ENCODE measurements at places on chromosomes 7 and 10.

DNA sequence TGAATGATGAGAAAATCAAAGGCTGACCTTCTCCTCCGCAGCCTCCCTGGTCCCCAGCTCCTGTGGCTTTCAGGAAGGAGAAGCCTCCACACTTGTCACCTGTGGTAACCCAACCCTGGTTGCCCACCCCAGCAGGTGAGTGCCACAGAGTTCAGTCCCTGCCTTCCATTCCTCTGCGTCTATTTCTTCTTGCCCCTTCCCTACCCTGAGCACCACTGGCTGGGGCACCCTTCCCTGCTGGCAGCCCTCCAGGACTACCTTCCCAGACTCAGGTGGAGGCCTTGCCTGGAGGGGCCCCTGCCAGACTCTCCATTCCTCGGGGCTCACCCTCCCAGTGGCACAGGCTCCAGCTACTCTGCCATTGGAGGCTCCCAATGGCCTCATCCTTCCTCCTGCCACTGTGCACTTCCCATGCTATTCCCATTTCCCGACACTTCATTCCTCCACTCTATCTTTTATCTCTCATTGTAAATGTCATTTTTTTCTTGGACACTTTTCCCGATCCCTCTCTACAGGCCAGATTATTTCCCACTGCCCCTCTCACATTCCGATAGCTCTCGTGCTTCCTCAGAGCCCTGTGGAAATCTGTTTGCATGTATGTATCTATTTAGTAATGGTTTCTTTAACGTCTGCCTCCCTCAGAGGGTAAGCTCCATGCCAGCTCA lies 90.6 kb upstream of the PCBD1 start:
- no peak for DNase-seq

DNA sequence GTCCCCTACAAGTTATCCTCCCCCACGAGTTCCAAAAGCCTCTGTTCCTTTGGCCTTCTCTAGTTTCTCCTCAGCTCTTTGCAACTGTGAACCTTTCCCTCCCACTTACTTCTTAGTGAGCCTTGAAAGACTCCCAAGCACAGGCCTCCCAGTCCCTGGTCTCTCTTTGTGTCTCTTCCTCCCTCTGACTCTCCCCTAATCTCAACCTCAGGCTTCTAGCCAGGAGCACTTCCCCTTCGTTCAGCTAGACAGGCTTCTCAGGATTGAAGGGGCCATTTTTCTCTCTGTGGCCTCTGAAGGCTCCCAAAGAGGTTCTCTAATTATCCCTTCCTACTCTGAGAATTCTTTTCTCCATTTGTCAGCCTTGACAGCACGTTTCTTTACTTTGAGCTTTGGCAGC lies 50.2 kb upstream of the PHYHIPL start:
- DNase-seq, result no peak

- no peak for DNase-seq
Observed at GRCh38 chr10:124959564-124959963, 17.6 kb downstream of the ZRANB1 start.

DNA sequence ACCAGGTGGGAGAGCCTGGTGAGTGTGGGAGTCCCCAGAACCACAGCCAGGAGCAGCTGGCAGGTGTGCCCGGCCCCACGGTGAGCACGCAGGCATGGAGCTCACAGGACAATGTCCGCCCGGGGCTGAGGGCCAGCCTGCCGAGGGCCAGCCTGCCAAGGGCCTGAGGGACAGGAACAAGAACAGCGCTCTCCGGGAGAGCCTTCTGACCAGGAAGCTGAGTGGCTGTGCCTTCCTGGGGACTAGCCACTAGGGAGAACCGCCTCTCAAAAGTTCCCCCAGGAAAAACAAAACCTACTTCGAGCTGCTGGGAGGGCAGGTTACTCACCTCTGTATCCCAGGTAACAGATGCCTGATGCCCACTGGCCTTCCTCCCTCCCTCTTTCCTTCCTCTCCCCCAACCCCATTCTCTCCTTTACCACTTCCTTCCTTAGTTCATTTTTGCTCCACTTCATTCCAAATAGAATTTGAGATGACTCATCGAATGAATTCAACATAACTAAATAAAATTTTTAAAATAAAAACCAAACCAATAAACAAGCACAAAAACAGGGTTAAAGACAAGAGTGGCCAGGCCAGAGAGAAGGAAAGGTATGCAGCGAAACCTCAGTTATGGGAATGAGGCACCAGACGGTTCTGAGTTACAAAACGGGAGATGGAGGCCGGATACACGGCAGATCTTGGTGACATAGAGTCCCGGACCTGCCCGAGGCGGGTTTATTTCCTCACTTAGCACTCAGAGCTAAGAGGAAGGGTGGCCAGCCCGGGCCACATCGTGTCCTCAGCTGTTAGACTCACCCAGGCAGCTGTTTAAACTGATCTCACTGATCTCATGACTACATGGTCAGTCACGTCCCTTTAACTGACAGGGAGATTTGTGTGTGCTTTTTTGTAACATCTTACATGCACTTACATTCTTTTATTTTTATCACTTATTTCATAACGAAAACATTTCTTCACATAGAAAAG lies 128.5 kb downstream of the TNS3 start:
- peak; percentile 83 for DNase-seq

- DNase-seq, result no peak
Observed at GRCh38 chr10:83459124-83459523, 680.2 kb upstream of the GHITM start.

GRCh38 chr7:76281006-76281705 lies 21.3 kb upstream of the HSPB1 start:
- DNase-seq, result no peak

GRCh38 chr7:14270099-14270498 lies 280.6 kb upstream of the ETV1 start:
- DNase-seq, result no peak

- DNase-seq, result no peak
Observed at GRCh38 chr7:27117887-27118491, 12.6 kb downstream of the HOXA4 start.

DNA sequence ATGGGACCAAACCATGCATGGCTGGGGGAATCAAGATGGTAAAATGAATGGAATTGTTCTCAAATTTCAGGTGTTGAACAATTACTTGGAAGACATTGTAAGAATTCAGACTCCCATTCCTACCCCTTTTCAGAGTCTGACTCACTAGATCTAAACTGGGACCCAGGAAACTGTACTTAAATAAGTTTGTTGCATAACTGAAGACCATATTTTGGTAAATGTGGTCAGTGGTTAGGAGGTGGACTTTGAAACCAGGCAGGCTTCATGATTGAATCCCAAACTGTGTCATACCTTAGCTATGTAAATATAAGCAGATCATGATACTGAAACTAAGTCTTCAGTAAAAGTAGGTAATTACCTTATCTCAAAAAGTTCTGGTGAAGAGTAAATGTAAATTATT lies 41.7 kb downstream of the ZWINT start:
- no peak for DNase-seq

- DNase-seq, result no peak
Observed at GRCh38 chr10:117542706-117543224, at the start of gene EMX2. TSS of gene EMX2 (plus strand) at chr10:117542746. CDS start at chr10:117543268, 522 bp downstream.

DNA sequence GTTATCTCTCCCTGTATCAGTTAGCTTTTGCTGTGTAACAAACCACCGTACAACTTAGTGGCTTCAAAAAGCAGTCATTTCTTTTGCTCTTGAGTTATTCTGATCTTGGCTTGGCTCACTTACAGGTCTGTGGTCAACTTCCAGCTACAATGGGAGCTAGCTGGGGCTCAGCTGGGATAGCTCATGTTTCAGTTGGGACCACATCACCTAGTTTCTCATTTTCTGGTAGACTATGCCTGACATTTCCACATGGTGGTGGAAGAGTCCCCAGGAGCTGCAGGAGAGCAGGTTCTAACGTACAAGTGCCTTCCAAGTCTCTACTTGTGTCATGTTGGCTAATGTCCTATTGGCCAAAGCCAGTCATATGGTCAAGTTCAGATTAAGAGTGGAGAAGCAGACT lies 25.8 kb upstream of the PIP4K2A start:
- DNase-seq, result no peak

DNA sequence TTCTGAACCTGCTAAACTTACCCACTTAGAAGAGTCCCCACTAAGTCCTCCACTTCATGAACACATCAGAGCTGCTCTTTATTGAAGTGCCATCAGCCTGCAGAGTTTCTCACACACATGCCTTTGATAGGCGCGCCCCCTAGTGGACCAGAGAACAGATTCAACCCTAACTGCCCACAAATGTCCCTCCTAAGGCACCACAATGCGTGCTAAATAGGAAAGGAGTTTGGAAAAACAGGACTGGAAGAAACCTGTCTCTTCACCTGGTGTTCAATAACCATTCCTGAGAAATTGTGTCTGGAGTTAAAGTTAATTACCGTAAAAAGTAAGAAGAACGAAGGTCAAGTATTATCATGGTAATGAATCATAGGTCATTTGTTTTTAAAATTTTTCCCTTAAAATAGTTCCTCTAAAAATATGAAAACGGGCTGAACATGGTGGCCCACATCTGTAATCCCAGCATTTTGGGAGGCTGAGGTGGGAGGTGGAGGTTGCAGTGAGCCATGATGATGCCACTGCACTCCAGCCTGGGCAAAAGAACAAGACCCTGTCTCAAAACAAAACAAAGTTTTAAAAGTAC lies 249.7 kb downstream of the ELMO1 start:
- DNase-seq, result peak; percentile 63

- DNase-seq, result no peak
Observed at GRCh38 chr10:106355450-106355849, 809.1 kb downstream of the SORCS1 start.

GRCh38 chr7:147412782-147413556 lies 1177.6 kb upstream of the C7orf33 start:
- DNase-seq, result no peak

GRCh38 chr7:157434231-157434630 lies 97.4 kb downstream of the DNAJB6 start:
- DNase-seq, result no peak

GRCh38 chr7:37713613-37714012 lies 30.0 kb downstream of the GPR141 start:
- peak; percentile 40 for DNase-seq

DNA sequence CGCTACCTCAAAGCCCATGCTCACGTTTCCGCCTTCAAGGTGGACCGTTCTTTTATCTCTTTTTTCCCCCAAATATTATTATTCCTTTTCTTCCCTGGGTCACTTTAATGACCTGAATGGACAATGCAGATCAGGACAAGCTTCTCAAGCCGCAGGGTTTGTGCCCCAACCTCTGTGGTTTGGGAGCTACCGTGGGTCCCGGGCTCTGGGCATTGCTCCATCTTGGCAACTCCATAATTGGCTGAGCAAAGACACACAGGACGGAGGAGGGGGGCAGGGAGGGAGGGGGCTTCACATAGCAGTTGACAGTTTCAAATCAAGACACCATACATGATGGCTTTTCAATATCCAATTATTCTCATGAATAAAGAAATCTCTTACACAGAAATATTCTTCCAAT lies 308.1 kb upstream of the FZD8 start:
- DNase-seq, result no peak

DNA sequence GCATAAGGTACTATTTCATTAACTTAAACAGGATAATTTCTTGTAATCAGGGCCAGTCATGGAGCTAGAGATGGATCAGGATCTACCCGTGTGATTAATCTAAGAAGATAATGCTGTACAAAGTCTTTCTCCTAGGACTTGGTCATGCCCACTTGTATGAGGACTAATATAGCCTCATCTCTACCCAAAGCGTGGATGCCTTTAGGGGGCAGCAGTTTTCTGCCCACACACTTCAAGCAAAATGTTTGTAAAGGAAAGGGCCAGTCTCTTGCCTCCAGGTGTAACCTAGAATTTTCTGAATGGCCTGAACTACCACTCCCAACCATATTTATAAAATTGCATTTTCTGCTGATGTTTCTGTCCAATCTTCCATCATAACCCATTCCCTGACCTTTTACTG lies 764.0 kb upstream of the IGFBP3 start:
- no peak for DNase-seq

DNA sequence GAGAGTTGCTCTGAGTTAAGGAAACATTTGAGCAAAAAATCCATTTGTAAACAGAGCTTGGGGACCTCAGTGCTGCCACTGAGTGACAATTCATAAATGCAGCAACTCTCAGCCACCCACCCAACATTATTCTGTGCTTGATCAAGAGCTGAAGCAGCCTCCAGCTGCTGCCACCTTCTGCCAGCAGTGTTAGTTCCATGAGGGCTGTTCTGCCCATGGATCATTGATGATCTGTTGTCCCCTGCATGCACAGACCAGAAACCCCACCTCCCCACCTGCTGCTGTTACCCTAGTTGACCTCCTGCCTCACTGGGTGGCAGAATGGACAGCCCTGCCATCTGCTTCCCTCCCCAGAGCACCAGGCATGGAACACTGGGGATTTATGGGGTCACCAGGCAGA lies 305.4 kb downstream of the KCNMA1 start:
- DNase-seq, result no peak

DNA sequence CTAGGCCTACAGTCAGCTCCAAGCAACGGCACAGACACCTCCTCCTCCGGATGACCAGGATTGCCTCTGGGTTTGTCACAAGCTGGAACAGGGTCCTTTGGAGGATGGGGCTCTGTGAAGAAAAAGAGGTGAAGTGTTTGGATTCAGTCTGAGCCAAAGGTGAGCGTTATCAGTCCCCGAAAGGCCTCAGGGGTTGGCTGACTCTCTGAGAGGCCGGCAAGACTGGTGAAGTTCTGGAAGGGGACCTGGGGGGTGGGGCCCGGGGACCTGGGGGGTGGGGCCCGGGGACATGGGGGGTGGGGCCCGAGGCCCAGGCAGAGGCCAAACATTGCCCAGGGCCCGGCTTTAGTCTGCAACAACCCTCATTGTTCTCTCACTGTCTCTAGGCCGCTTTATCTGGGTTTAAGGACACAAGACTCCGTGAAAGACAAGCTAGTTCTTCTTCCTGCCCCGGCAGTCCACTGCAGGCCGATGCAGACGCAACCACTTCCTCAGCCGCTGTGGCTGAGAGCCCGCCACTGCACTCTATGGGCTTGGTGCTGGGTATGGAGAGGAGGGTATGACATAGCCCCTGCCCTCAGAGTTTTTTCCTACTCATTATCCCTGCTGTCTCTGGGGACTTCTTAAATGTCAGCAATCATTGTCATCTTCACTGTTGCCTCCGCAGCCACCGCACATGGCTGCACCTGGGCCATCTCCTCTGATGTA lies 27.4 kb upstream of the PSAP start:
- DNase-seq, result peak; percentile 59

DNA sequence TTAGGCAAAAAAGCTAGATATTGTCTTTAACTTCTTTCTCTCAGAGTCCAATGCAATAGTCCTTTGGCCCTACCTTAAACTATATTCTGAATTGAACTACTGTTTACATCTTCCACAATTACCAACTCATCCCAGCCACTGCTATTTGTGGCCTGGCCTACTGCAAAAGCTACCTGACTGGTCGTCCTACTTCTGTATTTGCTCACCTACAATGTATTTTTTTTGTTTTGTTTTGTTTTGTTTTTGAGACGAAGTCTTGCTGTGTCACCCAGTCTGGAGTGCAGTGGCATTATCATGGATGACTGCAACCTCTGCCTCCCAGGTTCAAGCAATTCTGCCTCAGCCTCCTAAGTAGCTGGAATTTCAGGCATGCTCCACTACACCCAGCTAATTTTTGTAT lies 51.2 kb downstream of the ARL4A start:
- no peak for DNase-seq

- no peak for DNase-seq
Observed at GRCh38 chr7:16021851-16022250, 335.4 kb upstream of the MEOX2 start.
